ENCODE measurements at places on chromosomes 5 and 9. TPM values are rescaled to one million over a fixed set of nuclear protein-coding genes. Genes with fewer than 3 reads are reported as not detected.

The C5orf34 gene
- 2.5 TPM for total RNA-seq

The ABHD17B gene
- 57.0 TPM for total RNA-seq

The HEMGN gene
- 2.2 TPM for total RNA-seq

The RXRA gene
- total RNA-seq, result 5.4 TPM

The SLC36A3 gene
- not detected for total RNA-seq

The CCNI2 gene
- under 0.01 TPM for total RNA-seq

The ZNF782 gene
- total RNA-seq, result 28.0 TPM

The KIF4B gene
- total RNA-seq, result 0.25 TPM

The PCDHGB6 gene
- 12.5 TPM for total RNA-seq

The DMRT3 gene
- not detected for total RNA-seq

The CCDC183 gene
- 2.2 TPM for total RNA-seq

The FBP2 gene
- total RNA-seq, result not detected

The INSL4 gene
- not detected for total RNA-seq

The BSPRY gene
- 0.25 TPM for total RNA-seq

The MEF2C gene
- total RNA-seq, result 951 TPM

The SHOC1 gene
- not detected for total RNA-seq

The THBS4 gene
- 1.2 TPM for total RNA-seq

The TGFBI gene
- total RNA-seq, result 9.6 TPM

The TMEM232 gene
- 11.8 TPM for total RNA-seq

The COX7C gene
- 175 TPM for total RNA-seq

The PDCD1LG2 gene
- total RNA-seq, result 0.25 TPM

The ECM2 gene
- 5.2 TPM for total RNA-seq

The FANCG gene
- total RNA-seq, result 14.0 TPM

The IL9 gene
- total RNA-seq, result not detected

The DPYSL3 gene
- 925 TPM for total RNA-seq

The PCA3 gene
- 0.49 TPM for total RNA-seq

The CDH9 gene
- total RNA-seq, result 10.3 TPM

The LOX gene
- total RNA-seq, result 5.9 TPM

The MYMK gene
- not detected for total RNA-seq

The GTF2H2C gene
- 42.8 TPM for total RNA-seq

The ARHGEF37 gene
- total RNA-seq, result 0.49 TPM

The PCDHA1 gene
- 6.6 TPM for total RNA-seq

The SPATA31D4 gene
- not detected for total RNA-seq

Data from temporal lobe (tissue), 4 donors.